ENCODE measurements at places on chromosomes 5 and 9.

DNA sequence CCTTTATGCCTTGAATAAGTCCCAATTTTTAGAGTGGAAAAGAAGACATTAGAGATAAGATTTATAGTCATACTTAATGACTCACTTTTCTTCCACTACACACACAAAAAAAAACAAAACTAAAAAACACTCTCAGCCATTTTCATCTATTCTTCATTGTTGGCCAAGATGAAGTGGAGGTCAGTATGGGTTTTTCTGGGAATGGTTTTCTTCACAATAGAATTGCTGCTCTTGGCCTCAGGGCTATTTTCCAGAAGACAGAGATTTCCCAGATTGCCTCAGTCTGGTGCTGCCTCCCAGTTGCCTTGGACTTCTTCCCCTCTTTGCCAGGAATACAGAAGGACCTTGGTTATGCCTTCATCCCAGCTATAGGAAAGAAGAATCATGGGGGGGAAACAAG, 463.7 kb downstream of the TMEM232 start:
- DNase-seq = no peak

- DNase-seq = no peak
Measured at GRCh38 chr5:111932628-111933027, 175.6 kb upstream of the NREP start.

GRCh38 chr5:137304226-137304874, 194.8 kb downstream of the SPOCK1 start:
- DNase-seq = peak; percentile 82

DNA sequence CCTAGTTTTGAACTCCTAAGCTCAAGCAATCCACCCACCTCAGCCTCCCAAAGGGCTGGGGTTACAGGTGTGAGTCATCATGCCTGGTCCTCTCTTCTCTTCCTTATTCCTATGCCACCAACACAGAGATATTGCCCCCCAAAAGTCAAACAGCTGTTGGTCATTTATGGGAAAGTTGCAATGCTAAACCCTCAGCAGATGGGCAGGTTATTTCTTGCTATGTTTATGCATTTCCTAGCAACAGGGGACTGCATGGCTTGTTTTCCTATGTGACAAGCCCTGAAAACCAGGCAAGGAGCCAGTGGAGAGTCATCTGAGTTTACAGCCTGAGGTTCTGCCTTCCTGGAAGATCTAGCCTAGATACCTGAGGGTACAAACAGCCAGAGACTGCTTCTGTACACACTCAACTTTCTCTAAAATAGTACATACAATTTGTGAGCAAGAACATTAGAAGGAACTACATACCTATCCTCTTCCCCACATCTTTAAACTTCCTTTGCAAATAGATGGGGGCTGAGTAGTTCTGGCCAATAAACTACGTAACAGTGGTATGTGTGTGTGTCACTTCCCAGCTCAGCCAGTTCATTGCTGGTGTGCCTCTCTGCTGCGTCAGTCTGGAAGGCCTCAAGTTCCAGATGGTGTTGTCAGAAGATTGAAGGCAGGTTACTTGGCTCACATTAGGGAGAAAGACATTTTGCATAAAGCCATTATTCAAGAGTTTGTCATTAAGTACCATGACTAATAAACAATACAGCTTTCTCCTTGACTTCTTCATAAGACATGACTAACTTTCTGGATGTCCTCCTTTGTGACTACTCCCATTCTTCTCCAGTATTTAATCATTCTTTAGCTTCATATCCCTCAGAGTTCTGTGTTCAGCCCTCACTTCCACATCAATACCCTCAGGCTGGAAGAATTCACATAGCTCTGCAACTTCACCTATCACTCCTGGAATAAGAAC, 65.3 kb downstream of the CSNK1A1 start:
- no peak for DNase-seq

DNA sequence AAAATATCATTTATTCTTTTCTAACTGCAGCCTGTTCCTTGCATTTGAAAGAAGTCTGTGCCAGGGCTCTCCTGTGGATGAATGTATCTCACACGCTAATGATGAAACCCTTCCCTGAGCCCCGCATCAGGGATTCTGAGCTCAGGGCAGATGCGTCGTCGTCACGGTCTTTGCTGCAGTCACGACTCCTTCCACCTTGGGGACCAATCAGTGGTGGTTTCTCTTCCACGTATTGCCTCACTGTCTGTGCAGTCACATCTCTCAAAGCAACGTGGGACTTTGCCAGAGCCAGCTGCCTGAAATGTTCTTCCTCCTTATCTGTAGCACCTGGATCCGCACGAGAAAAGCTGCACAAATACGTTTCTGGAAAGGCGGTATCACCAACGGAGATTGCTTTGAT, 13.9 kb upstream of the UBE2QL1 start:
- DNase-seq = no peak

DNA sequence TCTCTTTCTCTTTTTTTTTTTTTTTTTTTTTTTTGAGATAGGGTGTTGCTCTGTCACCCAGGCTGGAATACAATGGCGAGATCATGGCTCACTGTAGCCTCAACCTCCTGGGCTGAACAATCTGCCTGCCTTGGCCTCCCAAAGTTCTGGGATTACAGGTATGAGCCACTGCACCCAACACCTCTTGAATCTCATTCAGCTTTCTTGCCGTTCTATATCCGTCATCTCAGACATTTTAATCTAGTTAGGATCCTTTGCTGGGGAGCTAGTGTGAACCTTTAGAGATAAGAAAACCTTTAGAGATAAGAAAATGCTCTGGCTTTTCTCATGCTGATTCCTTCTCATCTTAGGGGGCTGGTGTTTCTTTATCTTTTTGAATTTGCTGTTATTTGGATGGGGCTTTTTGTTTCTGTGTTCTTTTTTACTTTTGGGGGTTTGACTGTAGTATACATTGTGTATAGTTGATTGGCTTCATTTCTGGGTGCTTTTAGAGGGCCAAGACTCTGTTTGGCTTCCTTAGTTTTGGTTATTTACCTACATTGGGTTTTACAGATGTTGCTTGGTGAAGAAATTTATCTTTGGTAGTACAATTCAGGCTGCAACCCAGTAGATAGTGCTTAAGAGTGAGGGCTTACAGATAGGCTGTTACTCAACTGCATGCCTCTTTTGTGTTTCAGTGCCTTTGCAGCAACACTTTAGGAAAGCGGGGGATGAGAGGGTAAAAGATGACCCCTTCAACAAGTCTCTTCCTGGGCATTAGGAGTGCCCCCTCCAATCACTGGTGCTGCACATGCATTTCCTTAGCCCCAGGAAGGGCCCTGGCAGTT, 41.9 kb upstream of the SLC36A1 start:
- no peak for DNase-seq

DNA sequence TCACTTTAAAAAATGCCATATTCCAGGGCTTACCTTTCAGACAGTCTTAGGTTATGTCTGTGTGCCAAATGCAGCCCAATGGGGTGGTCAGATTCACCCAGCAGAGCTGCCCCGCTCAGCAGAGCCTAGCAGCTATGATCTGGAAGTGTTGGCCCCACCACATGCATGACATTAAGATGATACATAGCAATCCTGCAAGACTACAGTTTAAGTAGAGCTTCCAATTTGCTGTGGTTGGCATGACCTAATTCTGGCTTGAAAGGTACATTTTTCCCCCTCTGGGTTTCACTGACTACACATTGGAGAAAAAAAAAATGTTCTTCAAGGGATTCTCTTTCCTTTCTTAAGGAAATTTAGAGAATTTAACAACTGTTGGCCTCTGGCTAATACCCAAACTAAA, 22.5 kb downstream of the MEF2C start:
- DNase-seq = no peak
